Stimulated activated CD4-positive, alpha-beta T cell treated with anti-CD3 and anti-CD28 coated beads, Interleukin-12 subunit alpha, Interleukin-12 subunit beta, amount 100 ng/mL, for 48 hours (primary cell): ENCODE measurements at places on chromosomes 1 and 21.
A peak's percentile ranks its signal among the peaks of the same experiment; 100 is the strongest.

DNA sequence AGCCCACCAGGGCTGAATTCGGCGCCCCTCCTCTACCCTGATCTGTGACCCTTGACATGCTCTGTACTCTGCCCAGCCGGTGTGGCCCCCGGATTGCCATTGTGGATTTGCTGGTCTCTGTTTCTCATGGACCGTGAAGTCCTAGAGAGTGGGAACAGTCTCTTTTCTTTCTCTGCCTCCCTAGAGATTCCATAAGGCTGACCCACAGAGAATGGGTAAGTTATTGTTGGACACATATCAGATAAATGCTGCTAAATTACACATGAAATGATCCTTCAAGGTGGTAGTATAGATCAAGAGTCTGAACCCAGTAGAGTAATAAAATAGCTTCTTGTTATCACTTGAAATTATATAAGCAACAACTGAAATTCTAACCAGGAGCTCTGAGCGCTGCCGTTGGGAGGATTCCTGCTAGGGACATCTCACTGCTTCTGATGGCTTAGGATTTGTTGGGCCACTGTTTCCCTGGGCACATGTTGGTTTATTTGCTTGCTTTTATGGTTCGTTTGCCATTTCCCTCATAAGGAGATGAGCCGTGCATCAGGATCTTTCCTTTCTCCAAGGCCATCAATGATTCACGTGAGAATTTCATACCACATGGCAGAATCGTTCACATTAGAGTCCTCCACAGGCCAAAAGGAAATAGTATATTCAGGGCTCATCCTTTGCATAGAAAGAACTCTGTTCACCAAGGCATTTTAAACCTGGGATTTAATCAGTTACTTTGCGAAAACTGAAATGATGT, 111.9 kb downstream of the ZBTB18 start:
- DNase-seq = no peak

GRCh38 chr1:220575718-220576497, 48.0 kb downstream of the MARK1 start:
- DNase-seq = no peak

DNA sequence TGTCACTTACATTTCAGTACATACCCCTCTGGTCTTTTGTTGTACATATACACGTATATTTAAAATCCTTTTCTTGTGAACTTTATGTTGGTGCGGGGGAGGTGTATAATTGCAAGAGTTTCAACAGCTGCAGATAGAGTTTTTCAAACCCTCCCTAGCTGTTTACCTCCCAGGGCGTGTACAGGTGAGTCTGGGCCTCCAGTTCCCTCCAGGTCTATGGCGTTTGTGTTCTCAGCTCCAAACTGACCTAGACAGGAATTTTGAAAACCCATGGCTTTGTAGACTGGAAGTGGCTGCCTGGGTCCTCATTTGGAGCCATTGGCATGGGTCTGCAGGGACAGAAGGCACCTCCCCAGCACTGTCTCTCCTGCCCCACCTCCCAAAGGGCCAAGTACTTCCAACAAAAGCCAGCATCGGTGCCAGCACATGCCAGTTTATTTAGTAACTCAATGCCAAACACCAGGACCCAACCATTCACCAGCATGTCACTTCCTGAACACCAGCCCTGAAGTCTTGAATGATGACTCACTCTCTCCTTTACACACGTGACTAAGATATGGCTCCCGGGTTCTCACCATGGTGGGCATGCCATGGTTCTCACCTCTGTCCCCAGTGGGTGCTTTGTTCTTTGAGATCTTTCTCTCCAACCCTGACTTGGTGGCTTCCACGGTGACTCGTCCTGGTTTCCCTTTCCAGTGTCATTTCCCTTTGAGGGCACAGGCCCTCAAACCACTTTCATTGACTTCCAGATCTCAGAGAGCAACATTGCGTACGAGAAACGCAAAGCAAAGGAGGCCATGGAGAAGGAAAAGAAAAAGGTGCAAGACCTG, 57.3 kb upstream of the EFHD2 start:
- DNase-seq = peak; percentile 35

DNA sequence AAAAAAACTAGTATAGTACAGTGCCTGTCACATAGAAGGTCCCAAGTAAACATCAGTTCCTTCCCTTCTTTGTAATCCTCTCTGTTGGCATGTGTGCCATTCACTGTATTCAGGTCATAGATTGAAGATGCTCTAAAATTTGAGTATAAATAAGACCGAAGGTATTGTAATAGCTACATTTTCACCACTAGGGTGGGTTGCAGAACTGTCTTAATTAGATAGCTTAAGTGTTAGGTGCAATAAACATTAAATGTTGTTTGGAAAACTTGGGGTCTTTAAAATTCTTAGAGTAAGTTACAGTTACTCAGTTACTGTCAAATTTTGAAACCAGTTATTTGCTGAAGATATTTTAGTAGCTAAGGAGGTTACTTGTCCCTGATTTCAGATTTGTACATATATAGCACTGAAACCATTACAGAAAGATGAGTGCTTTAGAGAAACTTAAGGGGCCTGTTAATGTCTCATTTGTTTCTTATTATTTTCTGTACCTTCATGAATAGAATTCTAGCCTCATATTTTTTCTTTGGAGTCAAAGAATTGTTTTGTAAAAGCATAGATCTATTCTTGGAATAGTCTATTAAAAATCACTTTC, 24.3 kb downstream of the PER3 start:
- no peak for DNase-seq

DNA sequence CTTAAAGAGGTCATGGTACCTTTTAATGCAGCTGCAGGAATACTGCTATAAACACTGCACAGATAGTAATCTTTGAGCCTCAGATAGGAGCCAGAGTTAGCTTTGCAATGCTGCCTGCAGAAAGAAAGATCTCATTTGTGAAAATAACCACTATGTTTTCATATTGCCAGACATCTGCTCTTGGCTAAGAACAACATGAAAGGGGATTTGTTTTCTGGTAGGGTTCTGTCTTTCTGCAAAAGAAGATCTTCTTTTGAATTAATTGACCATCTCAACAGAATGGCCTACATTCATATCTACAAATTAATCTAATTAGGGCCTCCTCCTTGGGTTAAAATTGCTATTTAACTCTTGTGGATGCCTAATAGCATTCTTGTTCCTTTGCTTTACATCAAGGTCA, 177.6 kb upstream of the DPYD start:
- no peak for DNase-seq

DNA sequence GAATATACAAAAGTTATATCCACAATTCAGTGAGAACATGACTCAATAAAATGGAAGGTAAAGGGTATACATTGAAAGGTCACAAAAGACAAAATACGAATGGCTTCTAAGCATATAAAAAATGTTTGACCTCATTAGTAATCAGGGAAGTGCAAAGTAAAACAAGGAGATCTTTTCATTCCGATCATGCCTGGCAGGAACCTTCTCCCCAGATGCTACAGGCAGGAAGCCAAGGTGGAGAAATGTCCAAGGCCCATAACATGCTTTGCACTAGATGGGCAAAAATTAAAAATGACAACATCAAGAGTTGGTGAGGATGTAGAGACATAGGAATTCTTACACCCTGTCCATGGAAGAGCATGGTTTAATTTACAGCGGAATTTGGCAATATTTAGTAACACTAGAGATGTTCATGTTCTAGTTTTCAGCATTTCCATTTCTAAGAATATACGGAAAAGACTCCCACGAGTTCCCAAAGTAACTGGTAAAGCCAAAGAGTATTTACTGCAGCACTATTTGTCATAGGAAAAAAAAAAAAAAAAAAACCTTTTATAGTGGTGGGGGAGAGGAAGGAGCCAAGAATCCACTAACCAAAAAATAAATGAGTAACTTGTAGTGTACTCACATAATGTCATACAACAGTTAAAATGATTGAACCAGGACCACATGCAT, 184.5 kb upstream of the KAZN start:
- DNase-seq = no peak

DNA sequence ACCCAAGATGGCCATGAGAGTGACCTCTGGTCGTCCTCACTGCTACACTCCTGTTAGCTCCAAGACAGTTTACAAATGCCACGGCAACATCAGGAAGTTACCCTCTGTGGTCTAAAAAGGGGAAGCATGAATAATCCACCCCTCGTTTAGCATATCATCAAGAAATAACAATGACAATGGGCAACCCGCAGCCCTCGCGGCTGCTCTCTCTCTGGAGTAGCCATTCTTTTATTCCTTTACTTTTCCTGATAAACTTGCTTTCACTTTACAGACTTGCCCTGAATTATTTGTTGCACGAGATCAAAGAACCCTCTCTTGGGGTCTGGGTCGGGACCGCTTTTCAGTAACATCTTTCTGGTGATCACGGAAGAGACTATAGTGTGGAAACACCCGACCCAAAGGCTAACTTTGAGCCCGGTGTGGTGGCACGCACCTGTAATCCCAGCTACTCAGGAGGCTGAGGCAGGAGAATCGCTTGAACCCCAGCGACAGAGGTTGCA, 19.8 kb upstream of the COX20 start:
- DNase-seq = no peak

- no peak for DNase-seq
These were observed 24.3 kb downstream of the RHBDL2 start for GRCh38 chr1:38917337-38917736.

DNA sequence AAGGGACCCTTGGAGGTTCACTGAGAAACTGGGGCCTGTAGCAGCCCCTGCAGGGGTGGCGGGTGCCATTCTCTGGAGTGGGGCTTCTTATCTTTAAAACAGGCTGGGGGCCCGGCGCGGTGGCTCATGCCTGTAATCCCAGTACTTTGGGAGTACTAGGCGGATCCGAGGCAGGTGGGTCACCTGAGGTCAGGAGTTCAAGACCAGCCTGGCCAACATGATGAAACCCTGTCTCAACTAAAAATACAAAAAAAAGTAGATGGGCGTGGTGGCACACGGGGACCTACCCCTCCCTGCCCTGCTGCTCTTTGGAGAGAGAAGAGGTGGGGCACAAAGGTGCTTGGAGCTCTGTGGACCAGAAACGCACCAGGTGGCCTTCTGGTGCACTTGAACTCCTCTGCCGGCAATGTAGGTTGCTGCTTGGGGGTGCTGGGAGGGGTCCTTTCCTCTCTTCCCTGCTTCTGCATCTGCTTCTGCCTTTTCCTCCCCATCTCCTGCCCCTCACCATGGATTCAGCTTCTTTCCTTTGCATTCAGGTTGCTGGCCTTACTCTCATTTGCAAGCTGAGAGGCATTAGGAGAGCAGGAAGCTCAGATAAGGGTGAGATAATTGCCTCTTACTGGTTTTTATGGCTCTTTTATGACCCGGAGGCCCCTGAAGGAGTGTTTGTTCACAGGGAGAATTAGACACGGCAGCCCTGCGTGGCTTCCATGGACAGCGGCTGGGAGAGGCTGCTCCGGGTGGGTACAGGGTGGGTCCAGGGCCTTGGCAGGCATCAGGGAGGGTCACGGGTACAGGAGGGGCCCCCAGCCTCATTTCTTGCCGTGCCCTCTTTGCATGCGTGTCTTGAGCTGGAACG, 57.4 kb downstream of the ARHGEF10L start:
- no peak for DNase-seq

DNA sequence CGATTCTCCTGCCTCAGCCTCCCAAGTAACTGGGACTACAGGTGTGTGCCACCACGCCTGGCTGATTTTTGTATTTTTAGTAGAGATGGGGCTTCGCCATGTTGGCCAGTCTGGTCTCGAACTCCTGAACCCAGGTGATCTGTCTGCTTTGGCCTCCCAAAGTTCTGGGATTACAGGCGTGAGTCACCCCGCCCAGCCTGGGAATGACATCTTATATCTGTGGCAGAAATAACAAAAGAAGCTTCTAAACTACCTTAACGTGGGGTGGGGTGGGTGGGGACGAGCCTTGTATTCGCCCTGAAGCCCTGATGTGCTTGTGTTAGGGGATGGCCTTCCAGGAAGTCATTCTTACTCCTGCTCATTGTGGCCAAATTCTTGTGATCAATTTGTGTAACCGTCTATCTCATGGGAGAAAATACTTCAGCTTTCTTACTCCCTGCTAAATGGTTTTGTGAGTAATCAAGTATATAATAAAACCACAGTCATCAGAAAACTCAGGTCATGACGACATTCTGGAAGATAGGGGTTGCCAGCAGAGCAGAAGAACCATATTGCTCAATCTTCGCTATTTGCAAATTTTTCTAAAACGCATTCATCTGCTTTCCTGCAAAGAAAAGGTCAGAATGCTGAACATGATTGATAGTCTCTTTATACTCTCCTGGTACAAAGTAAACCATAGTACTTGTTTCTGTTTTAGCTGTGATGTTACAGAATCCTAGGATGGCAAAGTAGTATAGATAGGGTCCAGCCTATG, 63.2 kb downstream of the DIRAS3 start:
- DNase-seq = no peak

DNA sequence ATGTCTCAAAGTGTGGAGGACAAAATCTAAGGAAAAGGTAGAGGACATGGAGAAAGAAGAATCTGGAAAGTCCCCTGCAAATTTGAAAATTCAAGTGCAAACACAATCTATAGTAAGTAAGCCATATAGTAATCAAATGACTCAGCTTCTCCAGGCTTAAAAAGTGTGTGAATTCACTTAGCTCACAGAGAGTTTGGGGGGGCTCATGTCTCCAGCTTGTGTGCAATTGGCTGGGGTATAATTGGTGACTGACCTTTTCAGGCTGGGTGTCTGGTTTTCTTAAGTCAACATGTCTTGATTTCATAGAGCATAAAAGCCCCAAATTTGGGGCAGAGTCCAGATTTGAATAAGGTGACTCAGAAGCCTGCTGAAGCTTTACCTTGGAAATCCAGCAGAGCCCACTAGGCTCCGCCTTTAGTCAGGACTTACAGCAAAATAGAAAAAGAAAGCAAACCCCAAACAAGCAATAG, 8.6 kb downstream of the CLDN14 start:
- no peak for DNase-seq

DNA sequence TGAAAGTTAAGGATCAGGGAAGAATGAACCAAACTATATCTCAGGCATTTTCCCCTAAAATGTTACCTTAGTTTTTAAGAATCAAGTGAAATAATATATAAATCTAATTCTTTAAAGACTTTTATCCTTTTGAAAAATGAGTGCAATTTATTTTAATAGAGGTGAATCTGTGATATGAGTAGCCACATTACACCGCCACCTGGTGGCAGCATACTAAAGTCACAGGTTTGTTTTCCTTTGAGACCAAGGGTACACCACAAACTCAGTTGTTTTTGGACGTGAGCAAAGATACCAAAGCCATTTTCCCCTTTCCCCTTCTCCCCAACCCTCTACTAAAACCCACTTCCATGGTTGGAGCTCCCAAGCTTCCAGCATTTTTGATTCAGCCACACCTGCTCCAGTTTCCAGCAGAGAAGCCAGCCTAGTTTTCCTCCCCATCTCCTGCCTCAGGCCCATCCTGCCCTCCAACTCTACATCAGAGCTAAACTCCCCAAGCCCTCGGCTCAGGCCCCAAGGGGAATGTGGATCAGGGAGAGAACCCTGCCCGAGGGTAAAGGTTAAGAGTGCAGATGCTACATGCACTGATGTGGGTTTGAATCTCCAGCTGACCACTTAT, 22.9 kb upstream of the LDLRAP1 start:
- DNase-seq = peak; percentile 30

DNA sequence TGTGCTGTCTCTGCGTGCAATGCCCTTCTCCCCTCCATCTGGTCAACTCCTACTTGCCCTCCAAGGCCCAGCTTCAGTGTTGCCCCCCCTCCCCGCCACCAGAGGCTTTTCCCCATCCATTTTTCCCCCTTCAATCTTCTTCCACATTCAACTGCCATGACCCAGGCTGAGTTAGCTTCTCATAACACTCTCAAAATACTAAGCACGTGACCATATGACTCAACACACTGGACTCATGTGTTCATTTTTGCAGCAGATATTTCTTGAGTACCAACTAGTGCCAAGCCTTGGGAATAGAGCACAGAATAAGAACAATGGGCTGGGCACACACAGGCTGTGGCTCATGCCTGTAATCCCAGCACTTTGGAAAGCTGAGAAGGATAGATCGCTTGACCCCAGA, 132.1 kb downstream of the IGSF21 start:
- DNase-seq = no peak
